Spinal cord (tissue), 10 donors: ENCODE measurements at places on chromosomes 4 and X.

- DNase-seq, result no peak
These were observed 108.9 kb downstream of the DLG3 start for GRCh38 chrX:70553516-70553915.

DNA sequence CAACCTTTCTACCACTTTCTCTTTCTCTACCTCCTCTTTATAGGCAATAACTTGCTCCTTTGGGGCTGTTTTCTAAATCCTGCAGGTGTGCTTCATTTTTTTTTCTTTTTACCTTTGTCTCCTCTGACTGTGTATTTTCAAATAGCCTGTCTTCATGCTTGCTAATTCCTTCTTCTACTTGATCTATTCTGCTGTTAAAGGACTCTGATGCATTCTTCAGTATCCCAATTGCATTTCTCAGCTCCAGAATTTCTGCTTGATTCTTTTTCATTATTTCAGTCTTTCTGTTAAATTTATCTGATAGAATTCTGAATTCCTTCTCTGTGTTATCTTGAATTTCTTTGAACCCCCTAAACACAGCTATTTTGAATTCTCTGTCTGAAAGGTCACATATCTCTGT lies 67.7 kb upstream of the IL2 start:
- no peak for DNase-seq

GRCh38 chr4:120919358-120919757 lies 3.2 kb downstream of the PRDM5 start:
- no peak for DNase-seq

DNA sequence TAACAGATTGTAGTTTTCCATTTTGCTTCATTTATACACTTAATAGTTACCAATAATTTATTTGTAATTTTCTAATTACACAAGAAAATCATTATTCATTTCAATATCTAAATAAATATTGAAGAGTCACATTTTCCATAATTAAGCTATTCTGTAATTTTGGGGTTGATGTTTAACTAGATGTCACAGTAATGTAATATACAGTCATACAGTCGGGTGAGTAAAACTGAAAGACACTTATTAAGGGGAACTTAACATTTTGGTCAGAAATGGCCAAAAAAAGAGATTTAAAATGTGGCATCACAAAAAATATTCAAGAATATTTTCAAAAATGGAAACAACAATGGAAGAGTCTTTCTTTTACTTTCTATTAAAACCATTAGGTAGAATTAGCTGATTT lies 1080.3 kb downstream of the ARAP2 start:
- DNase-seq, result no peak
